ENCODE measurements at places on chromosomes 12 and 14.
A peak's percentile ranks its signal among the peaks of the same experiment; 100 is the strongest.

GRCh38 chr12:92928421-92928961, 604 bp downstream of the EEA1 start:
- DNase-seq: peak; percentile 50

- no peak for DNase-seq
Observed at GRCh38 chr12:91249518-91250272, 67.1 kb upstream of the DCN start.

- no peak for DNase-seq
Observed at GRCh38 chr12:69916544-69917235, 91.7 kb downstream of the MYRFL start.

- no peak for DNase-seq
Observed at GRCh38 chr14:105260959-105261358, 12.6 kb downstream of the BTBD6 start.

DNA sequence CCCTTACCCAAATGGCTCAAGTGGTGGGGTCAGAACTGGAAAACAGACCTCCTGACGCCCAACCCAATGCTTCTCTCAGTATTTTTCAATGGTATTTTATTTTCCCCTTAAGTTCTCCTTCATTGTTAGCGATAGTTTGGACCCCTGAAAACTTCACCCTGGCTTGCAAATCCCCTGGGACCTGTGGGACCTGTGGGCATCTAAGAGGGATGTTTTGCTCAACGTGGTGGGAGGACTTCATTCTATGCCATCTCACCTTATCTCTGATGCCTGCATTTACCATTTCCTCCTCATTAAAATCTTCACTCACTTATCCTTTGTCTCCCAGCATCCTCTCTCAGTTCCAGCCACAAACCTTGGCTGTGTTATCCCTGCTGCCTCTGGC, 59.4 kb upstream of the GZMB start:
- DNase-seq: no peak

GRCh38 chr12:93029091-93029490, 100.0 kb upstream of the EEA1 start:
- no peak for DNase-seq

DNA sequence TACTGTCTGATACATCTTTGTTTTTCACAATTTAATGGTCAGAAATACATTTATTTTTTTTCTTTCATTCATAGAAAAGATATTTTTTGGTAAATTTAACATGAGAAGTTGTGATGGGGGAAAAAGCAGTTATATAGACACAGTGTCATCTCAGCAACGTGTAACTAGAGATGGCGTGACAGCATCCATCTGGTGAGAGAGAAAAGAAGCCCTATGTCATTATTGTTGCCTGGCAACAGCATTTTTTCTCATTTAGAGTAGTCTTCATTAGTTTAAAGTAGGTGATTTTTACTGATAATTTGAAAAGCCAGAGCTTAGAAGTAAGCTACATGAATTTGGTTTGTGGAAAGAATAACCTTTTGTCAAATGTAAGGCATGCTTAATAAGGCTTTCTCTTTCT, 128.6 kb downstream of the ACSS3 start:
- no peak for DNase-seq

DNA sequence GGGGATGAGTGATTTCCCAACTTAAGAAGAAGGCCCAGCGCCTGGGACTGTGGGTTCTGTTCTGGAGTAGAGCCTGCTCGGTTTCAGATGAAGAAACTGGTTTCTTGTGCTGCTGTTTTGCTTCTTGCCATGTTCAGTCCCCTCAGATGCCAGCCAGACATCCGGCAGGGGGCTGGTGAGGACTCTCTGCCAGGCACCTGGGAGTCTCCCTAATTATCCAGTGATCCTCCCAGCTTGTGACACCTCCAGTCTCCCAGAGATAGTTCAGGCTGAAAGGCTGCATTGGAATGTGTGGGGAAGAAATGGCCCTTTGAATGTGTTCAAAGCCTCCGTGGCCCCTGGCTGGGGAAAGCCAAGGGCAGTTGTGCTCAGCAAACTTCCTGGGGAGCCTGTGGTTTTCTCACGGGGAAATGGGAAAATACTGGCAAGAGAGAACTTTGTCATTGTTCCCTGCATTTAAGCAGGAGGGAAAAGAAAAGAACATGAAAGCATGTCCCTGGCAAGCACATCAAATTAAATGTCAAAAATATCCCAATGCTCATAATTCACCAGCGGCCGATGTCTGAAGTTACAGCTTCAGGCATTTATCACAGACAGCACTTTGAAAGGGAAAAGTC, 8.5 kb upstream of the SERPINA12 start:
- DNase-seq: no peak

Measured in stimulated activated CD4-positive, alpha-beta T cell treated with anti-CD3 and anti-CD28 coated beads, TNF-alpha, amount 100 ng/mL, for 4 hours (primary cell).